ENCODE measurements at places on chromosomes 1 and 21. TPM values are rescaled to one million over a fixed set of nuclear protein-coding genes. Genes with fewer than 3 reads are reported as not detected.

DNA sequence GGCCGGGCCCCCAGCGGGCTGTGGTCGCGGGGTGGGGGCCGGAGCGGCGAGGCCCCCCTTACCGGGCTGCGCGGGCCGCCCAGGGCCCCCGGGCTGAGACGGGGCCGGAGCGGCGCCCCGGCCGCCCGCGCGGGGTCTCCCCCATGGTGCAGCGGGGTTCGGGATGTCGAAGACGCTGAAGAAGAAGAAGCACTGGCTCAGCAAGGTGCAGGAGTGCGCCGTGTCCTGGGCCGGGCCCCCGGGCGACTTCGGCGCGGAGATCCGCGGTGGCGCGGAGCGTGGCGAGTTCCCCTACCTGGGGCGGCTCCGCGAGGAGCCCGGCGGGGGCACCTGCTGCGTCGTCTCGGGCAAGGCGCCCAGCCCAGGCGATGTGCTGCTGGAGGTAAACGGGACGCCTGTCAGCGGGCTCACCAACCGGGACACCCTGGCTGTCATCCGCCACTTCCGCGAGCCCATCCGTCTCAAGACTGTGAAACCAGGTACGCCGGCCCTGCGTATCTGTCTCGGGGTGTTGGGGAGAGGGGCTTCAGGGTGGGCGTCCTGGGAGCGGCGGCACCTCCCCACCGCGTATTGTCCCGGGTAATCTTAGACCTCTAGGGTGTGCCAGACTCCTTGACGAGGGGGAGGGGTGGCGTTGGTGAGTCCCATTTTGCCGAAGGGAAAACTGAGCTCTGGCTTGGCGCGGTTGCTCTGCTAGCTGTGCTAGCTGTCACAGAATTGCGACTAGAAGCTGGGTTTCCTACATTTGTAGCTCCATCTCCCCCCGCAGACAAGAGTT lies 745 bp downstream of the MAGI3 start:
- DNase-seq = peak; percentile 56

DNA sequence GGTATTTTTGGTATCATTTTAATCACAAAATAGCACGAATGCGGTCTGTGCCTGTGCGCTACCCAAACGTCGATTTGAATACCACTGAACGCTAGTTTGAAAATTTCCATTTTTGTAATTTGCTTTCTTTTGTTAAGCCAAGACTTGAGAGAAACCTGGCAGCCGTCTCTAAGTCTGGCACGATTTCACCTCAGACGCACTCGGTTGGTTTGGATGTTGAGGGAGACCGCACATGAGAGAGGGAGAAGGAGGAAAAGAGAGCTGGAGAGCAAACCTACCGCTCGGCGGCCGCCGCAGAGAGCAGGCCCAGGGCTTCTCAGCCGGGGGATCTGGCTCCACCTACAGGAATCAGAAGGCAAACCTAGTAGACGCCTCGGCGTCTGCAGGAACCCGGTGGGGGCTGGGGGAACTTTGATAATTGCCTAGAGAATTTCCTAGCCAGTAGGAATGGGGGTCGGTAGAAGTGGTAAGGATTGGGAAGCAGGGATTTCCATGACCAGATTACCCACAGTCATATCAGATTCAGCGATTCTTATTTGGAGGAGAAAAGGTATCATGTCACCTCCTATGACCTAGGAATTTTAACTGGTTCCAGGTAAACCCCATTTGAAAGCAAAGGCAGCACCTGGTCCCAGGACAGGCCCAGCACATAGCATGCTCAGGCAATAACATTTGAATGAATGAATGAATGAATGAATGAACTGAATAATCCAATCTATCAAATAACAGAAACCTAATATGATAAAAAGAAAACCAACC lies 83.2 kb downstream of the TM2D1 start:
- no peak for DNase-seq

EFNA1 gene
- total RNA-seq = 48.2 TPM

ZNF695 gene
- total RNA-seq = 6.2 TPM

DNA sequence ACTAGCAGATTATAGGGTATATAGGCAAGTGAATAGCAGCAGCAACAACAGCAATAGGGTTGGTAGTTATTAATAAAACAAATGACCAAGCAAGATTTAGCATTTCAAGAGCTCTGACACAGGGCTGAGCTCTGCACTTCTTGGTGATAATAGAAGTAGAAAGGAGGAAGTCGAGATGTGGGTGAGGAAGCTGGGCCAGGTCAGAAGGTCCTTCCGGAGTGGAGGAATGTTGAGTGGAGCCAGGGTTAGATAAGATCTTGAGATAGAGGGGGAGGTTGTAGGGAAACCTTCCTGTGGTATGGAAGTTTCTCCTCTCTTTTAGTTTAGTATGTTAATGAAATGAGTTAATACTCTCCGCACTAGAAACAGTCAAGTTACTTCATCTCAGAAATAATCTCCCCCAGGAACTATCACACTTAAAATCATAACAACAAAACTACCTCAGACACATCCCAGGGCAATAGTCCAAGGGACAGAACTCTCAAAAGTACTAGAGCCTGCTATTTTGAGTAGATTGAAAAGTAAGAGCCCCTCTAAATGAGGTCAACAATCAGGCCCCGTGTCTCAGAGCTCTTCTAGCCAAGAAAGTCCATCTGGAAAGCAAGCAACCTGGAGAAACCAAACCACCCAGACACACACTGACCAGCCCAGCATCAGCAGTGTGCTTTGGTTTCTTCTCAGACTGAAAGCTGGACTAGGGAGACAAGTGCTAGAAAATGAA lies 45.4 kb upstream of the ATP1B1 start:
- no peak for DNase-seq

DNA sequence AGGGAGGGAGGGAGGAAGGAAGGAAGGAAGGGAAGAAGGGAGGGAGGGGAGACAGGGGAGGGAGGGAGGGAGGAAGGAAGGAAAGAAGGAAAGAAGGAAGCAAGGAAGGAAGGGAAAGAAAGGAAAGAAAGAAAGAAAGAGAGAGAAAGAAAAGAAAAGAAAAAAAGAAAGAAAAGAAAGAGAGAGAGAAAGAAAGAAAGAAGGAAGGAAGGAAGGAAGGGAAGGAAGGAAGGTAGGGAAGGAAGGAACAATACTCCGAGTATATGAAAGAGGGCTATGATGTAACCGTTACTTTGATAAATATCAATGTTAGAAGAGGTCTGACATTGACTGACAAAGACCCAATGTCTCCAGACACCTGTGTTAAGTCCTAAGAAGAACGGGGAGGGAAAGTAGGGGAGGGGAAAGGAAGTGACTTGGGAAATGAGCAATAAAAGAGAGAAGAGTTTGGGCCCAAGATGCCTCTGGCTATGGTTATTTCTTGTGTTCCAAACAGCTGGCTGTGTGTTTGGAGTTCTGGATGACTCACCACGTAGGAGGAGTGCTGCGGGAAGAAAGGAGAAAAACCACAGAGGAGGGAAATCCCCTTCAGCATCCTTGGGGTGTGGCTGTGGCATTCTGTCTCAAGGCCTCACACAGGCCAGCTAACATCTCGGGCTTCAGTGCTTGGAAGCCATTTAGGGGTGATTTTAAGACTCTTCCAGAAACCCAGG lies 37.0 kb upstream of the RXRG start:
- DNase-seq = peak; percentile 98

NT5C1A gene
- not detected for total RNA-seq

MPC2 gene
- total RNA-seq = 49.8 TPM

OLIG2 gene
- not detected for total RNA-seq

GRCh38 chr1:104467590-104467989 lies 717.9 kb downstream of the AMY1C start:
- DNase-seq = no peak

OSCP1 gene
- total RNA-seq = 4.4 TPM

ACTN2 gene
- total RNA-seq = not detected

- DNase-seq = no peak
Observed at GRCh38 chr1:54257346-54257620, 57.3 kb downstream of the MRPL37 start.

GRCh38 chr1:219354962-219355361 lies 181.3 kb downstream of the LYPLAL1 start:
- DNase-seq = no peak

TRIM58 gene
- not detected for total RNA-seq

GRCh38 chr1:5643360-5644107 lies 348.7 kb downstream of the NPHP4 start:
- DNase-seq = no peak

DNA sequence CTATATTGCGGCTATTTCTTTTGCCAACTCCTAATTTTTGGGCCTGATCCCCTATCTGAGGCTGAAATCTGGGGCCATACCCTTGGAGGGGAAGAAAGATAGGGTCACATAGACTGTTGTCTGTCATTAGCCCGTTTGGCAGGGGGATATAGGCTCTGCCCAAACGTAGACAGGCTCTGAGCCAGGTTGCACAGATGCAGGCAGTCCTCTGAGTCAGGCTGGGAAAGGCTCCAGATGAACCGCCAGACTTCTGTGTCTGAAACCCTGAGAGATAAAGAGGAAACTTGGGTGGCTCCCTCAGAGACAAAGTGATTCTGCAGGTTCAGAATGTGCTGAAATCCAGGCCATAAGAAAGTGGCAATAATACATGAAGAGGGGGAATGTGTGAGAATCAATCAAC lies 4.0 kb upstream of the CAP1 start:
- DNase-seq = no peak

- no peak for DNase-seq
Observed at GRCh38 chr1:228475812-228476211, 11.4 kb upstream of the RNF187 start.

DNA sequence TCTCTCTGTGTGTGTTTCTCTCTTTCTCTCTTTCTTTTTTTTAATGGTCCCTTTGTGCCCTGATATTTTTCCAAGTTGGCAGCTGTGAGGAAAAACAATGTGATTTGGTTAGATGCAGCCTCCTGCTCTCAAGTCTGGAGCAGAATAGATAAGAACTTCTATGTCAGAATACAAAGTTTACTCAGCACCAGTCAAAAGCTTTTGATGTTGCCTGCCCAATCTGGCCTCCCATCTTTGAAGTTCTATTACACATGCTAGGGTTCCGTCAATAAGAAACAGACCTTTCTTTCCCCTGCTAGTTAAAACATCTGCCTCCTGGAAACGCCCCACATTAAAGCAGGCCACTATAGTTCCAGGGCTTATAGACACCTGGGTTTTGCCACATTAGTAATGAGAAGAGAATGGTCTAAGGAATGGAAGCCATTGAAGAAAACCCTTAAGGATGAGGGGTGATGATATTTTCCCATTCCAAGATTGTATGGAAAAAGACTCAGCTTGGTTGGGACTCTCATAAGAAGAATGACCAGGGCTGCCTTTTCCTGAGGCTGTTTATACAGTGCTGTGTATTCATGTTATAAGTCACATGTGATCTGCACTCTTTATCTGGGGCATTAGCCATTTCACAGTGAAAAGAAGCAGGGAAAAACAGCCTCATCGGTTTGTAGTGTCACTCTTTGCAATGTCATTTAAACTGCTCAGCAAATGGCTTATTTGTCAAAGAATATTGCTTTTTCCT lies 414.7 kb upstream of the PROX1 start:
- DNase-seq = no peak

GRCh38 chr1:17873007-17873675 lies 118.0 kb downstream of the ACTL8 start:
- DNase-seq = no peak

Data from foreskin keratinocyte (primary cell).